ENCODE measurements at places on chromosomes 12 and 14.

- no peaks in the 10 kb centered on the region for H3K4me1 ChIP-seq
- H3K27ac ChIP-seq, result no peak overlapping the region
- no peaks in the 10 kb centered on the region for H3K27me3 ChIP-seq
- DNase-seq, result no peak
- H3K36me3 ChIP-seq, result no peaks in the 10 kb centered on the region
- H3K4me3 ChIP-seq, result no peak overlapping the region
Measured at GRCh38 chr14:50954811-50955372, 10.6 kb upstream of the PYGL start.

DNA sequence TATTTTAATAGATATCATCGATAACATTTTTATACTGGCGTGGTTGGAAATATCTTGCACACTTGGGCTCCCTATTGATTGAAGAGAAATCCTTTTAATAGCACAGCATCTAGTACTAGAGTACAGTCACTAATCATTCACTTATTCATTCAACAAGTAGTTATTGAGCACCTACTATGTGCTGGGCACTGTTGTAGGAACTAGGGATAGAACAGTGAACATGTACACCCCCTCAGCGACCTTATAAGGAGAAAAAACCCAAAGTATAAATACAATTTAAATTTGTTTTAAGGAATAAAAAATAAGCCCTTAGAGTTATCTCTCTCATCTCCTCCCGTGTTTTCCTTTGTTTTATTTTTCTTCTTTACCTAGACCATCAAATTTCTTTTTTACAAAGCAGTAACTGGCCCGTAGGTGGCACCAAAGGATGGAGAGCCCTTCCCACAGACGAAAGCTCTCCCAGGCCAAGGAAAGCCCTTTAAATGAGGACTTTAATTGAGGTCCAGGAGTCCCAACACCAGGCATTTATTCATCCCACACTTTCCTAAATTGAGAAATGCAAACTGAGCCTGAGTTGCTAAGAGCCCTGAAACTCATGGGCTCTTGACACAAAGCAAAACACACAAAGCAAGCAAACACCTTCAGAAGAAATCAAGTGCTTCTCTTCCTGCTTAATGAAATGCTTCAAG is 29.0 kb downstream of the PEBP1 start:
- H3K36me3 ChIP-seq, result peaks cover 28% of the 10 kb centered on the region
- H3K4me1 ChIP-seq, result no peaks in the 10 kb centered on the region
- H3K4me3 ChIP-seq, result no peak overlapping the region
- no peak for DNase-seq
- no peak overlapping the region for H3K27ac ChIP-seq

GRCh38 chr12:70045036-70045435 is 198.2 kb upstream of the CNOT2 start:
- no peaks in the 10 kb centered on the region for H3K27me3 ChIP-seq
- no peak for DNase-seq
- no peaks in the 10 kb centered on the region for H3K36me3 ChIP-seq
- no peak overlapping the region for H3K27ac ChIP-seq

- H3K4me3 ChIP-seq, result no peak overlapping the region
- no peaks in the 10 kb centered on the region for H3K27me3 ChIP-seq
- no peaks in the 10 kb centered on the region for H3K36me3 ChIP-seq
- DNase-seq, result no peak
- H3K27ac ChIP-seq, result no peak overlapping the region
Measured at GRCh38 chr12:95351748-95352147, 122.2 kb upstream of the METAP2 start.

DNA sequence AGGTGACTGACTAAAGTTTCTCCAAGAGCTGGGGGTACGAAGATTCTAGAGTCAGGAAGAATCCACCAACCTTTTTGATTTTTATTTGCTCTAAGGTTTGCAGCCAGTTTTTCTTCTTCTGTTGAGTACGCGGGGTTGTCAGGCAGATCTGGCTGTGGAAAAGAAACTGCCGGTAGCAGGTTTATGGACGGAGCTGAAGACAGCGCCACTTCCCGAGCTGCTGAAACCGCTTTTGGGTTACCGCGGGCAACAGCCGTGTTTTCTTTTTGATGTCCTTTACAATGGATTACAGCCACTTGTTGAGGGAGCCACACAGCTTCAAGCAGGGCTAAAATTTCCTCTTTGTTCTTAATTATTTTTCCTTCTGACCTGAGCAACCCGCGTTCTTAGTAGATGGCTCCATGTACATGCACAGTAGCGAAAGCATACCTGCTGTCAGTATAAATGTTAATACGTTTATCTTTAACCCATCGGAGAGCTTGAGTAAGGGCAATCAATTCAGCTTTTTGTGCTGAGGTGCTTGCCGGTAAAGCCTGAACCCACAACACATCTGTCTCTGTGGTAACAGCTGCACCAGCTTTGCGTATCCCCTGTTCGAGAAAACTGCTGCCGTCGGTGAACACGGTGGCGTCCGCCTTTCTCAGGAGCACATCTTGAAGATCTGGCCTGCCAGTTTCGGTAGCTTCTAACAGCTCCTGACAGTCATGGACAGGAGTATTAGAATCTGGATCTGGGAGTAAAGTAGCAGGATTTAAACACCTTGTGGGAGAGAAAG is 674.3 kb downstream of the TMEM121 start:
- DNase-seq, result no peak
- no peak overlapping the region for H3K4me3 ChIP-seq
- peaks cover 2% of the 10 kb centered on the region for H3K4me1 ChIP-seq
- peaks cover 10% of the 10 kb centered on the region for H3K27me3 ChIP-seq
- no peaks in the 10 kb centered on the region for H3K36me3 ChIP-seq

- H3K27ac ChIP-seq, result no peak overlapping the region
- no peak for DNase-seq
- H3K27me3 ChIP-seq, result no peaks in the 10 kb centered on the region
- H3K36me3 ChIP-seq, result no peaks in the 10 kb centered on the region
- H3K4me1 ChIP-seq, result no peaks in the 10 kb centered on the region
Measured at GRCh38 chr12:102454808-102455760, 25.3 kb downstream of the IGF1 start.

- H3K4me3 ChIP-seq, result no peak overlapping the region
- H3K27ac ChIP-seq, result no peak overlapping the region
- no peaks in the 10 kb centered on the region for H3K4me1 ChIP-seq
- H3K27me3 ChIP-seq, result no peaks in the 10 kb centered on the region
- DNase-seq, result no peak
- H3K36me3 ChIP-seq, result no peaks in the 10 kb centered on the region
Measured at GRCh38 chr12:39404000-39404399, 38.9 kb downstream of the KIF21A start.

DNA sequence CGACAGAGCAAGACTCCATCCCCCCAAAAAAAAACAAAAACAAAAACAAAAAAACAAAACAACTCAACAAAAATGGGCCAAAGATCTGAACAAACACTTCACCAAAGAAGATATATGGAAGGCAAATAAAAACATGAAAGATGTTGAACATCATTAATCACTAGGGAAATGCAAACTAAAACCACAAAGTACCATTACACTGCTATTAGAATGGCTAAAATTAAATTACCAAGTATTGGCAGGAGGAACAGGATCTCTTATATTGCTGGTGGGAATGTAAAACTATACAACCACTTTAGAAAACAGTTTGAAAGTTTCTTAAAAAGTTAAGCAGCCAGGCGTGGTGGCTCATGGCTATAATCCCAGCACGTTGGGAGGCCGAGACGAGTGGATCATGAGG is 12.9 kb downstream of the SOS2 start:
- H3K4me1 ChIP-seq, result no peaks in the 10 kb centered on the region
- no peaks in the 10 kb centered on the region for H3K36me3 ChIP-seq
- no peak overlapping the region for H3K27ac ChIP-seq
- H3K27me3 ChIP-seq, result no peaks in the 10 kb centered on the region

GRCh38 chr14:85573406-85573805 is 43.5 kb downstream of the FLRT2 start:
- H3K4me3 ChIP-seq, result no peak overlapping the region
- no peaks in the 10 kb centered on the region for H3K27me3 ChIP-seq
- DNase-seq, result no peak
- H3K27ac ChIP-seq, result no peak overlapping the region

DNA sequence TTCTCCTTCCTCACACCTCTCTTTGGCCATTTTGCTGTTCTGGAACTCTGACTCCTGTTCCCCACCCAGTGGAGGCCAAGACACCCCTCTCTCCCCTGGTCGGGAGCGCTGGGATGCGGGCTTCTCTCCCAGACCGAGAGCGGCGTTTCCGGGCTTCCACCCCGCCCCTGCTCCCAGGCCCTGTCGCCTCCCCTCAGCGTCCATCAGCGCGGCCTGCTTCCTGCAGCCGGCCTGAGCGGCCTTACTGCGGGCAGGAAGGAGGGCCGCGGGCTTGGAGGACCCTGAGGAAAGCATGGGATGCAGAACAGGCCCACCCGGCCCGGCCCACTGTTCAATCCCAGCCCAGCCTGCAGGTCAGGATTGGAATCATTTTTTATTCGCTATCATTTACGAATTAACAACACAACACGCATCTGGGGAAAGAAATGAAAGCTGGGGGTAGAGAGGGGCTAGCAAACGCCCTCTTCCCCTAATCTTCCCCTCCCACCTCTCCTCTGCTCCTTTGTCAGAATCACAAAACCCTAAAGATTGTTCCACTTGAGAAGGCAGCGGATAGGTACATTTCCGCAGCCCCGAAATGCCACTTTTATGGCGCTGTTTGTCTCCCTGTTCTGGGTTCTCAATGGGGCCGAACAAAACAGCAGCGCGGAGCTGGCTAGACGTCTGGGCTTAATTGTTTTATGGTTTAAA is 3.8 kb upstream of the HOXC8 start:
- H3K36me3 ChIP-seq, result no peaks in the 10 kb centered on the region
- no peak overlapping the region for H3K4me3 ChIP-seq
- DNase-seq, result no peak
- H3K27ac ChIP-seq, result no peak overlapping the region
- H3K4me1 ChIP-seq, result peaks cover 33% of the 10 kb centered on the region
- peaks cover 94% of the 10 kb centered on the region for H3K27me3 ChIP-seq

- H3K27me3 ChIP-seq, result no peaks in the 10 kb centered on the region
- H3K27ac ChIP-seq, result no peak overlapping the region
- no peaks in the 10 kb centered on the region for H3K36me3 ChIP-seq
- no peak for DNase-seq
- H3K4me3 ChIP-seq, result no peak overlapping the region
Measured at GRCh38 chr12:34294671-34295365, 272.5 kb downstream of the ALG10 start.

DNA sequence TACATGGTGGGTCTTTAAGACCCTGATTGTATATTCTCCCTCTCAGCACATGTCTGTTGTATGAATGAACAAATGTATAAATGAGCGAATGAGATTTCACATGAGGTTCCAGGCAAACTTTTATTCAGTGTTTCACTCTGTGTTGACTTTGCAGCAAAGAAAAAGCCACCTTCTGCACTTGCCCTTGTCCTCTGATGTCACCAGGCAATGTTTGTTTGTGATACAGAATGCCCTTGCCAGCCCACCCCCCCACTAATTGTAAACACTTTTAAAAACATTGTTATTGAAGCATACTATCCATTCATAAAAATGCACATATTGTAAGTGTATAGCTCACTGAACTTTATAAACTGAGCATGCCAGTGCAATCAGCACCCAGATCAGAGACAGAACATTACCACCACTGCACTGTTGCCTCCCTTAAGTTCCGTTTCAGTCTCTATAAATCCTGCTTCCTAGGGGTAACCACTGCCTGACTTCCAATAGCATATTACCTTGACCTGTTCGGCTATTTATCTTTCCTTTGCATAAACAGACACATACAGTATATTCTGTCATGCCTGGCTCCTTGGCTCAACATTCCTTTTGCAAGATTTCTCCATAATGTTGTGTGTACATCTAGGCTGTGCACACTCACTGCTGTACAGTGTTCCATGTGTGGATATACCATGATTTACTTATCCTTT is 11.3 kb upstream of the LTA4H start:
- no peak for DNase-seq
- H3K4me1 ChIP-seq, result peaks cover 30% of the 10 kb centered on the region
- H3K36me3 ChIP-seq, result no peaks in the 10 kb centered on the region

- H3K4me3 ChIP-seq, result no peak overlapping the region
- H3K36me3 ChIP-seq, result no peaks in the 10 kb centered on the region
Measured at GRCh38 chr12:32242641-32243040, 136.0 kb downstream of the BICD1 start.

DNA sequence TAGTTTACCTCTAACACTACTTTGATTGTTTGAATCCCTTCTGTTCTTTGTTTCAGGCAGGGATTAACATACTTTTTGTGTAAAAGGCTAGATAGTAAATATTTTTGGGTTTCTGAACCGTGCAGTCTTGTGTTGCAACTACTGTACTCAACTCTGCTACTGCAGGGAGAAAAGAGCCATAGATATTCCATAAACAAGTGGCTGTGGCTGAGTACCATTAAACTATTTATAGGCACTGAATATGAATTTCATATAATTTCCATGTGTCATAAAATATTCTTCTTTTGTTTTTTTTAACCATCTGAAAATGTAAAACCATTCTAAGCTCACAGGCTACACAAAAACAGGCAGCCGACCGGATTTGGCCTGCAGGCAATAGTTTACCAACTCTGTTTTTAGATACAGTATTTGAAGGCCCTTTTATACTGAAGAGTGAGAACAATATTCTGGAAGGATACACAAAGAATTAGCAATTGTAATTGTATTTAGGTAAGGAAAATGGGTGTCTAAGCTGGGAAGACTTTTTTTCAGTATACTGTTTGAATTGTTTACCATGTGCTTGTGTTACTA is 15.7 kb downstream of the NR1H4 start:
- H3K27me3 ChIP-seq, result no peaks in the 10 kb centered on the region
- H3K36me3 ChIP-seq, result no peaks in the 10 kb centered on the region
- no peak overlapping the region for H3K4me3 ChIP-seq
- no peaks in the 10 kb centered on the region for H3K4me1 ChIP-seq
